Stimulated activated CD8-positive, alpha-beta memory T cell treated with anti-CD3 and anti-CD28 coated beads, Interleukin-15, amount 100 ng/mL, for 48 hours (primary cell): ENCODE measurements at places on chromosomes 2 and 18.

- no peak for DNase-seq
Measured at GRCh38 chr2:219404954-219405353, 13.2 kb upstream of the DES start.

DNA sequence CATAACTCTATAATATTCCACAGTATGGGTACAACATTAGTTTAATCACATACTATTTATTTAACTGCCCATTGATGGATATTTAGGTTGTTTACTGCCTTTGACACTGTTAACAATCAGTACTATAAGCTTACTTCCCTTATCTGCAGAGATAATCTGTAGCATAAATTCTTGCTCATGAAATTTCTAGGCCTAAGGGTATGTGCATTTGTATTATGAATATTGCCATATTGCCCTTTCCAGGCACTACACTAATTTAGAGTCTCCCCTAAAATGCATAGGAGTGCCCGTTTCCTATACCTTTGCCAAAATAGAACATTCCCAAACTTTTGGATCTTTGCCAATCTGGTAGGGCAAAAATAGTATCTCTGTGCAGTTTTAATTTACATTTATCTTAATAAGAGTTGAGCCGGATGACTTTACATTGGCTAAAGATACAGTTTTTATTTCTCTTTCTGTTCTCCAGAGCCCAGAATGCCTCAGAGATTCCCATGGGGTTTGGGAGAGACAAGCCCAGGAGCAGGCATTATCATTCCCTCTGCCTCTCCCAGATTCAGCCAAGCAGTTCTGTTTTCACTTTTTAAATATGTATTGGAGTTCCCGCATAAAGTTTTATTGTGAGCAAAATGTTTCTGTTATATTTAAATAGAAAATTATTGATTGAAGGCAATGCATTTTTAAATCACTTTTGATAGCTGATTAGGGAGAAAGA, 102.8 kb downstream of the CAPN13 start:
- DNase-seq = no peak

GRCh38 chr2:204790076-204790475, 244.8 kb downstream of the PARD3B start:
- no peak for DNase-seq

- no peak for DNase-seq
Measured at GRCh38 chr2:45820048-45820447, 168.6 kb downstream of the PRKCE start.

GRCh38 chr2:169569948-169570347, 3.7 kb downstream of the FASTKD1 start:
- no peak for DNase-seq

GRCh38 chr2:146119586-146119985, 1599.7 kb upstream of the ZEB2 start:
- no peak for DNase-seq

GRCh38 chr18:35491700-35492077, 6.1 kb downstream of the INO80C start:
- no peak for DNase-seq

GRCh38 chr2:196125596-196125995, 45.8 kb downstream of the STK17B start:
- DNase-seq = no peak

DNA sequence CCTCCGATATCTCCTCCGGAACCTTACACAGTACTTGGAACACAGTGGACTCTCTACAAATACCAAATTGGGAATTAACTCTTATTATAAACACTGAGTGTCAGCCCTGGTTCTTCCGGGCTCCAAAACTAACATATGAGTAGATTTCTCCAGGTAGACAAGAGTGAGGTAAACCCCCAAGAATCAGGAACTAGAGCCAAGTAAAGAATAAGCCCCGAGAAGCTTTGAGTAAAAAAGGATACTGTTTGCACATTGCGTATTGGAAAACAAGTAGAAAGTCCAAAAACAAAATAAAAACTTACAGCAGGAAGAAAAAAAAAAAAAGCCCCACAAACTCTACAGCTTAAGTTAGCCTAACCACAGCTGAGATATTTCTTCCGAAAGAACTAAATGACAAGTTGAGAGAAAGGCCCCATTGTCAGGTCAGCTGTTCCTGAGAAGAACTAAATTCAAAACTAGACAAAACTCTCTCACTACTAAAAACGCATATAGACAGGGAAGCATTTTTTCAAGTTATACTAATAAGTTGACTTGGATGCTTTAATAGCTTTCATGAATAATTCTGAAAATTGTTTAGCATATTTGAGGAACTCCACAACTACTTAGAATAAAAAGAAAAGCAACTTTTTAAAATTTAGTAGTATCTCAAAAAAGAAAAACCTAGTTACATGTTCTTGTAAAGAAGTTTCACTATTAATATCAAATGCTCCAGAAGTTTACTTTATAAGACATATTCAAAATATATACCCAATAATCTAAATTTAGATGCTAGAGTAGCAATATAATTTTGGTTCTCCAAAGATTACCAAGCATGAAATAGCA, 4.3 kb upstream of the HAAO start:
- no peak for DNase-seq

DNA sequence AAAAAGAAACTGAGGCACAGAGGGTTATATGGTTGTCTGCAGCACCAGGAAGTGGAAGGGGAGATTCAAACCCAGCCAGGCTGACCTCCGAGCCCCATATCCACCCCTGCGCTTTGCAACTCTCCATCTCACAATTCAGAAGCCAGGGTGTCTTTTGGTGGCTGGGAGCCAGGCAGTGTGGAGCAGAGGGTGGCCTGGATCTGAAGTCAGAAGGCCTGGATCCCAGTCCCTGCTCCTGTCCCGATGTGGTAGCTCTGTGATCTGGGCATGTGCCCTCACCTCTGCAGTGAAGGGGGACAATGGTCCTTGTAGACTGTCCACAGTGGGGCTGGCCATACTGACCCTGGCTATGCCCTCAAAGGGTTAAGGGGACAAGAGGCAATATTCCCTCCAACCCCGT, 57.0 kb downstream of the CIB4 start:
- DNase-seq = no peak

DNA sequence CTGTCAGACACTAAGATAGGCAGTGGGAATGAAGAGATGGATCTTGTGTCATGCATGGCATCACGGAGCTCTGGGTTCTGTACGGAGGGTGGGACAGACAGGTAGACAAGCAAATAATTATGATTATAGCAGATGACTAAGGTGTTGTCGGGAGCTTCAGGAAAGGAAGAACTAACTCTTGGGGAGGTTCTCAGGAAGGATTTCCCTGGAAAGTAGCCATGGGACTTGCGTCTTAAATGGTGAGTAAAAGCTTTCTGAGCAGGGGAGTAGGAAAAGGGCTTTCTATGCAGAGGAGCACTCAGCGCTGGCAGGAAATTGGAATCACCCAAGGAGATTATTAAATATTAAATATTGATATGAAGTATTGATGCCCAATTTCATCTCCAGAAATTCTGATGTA, 35.5 kb downstream of the ATOH8 start:
- no peak for DNase-seq

GRCh38 chr2:100017633-100018032, 124.8 kb downstream of the AFF3 start:
- DNase-seq = no peak

DNA sequence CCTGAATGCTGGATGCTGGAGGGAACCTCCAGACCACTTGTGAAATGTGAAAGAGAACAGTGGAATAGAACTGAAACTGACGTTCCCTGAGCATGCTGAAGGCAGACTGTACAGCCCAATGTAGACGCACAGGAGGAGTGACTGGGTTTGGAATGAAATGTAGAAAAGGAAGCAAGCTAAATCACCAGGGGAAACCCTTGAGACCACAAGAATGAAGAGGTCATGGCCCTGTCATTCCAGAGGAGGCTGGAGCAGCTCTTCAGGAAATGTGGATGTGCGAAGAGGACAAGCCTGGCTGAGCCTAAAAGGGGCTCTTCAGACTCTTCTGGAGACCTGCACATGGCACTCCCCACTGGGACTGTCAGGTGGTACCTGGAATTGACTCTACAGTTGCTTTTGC, 118.5 kb upstream of the ALPP start:
- DNase-seq = no peak

GRCh38 chr2:232349946-232350635, 28.5 kb upstream of the ALPP start:
- no peak for DNase-seq

DNA sequence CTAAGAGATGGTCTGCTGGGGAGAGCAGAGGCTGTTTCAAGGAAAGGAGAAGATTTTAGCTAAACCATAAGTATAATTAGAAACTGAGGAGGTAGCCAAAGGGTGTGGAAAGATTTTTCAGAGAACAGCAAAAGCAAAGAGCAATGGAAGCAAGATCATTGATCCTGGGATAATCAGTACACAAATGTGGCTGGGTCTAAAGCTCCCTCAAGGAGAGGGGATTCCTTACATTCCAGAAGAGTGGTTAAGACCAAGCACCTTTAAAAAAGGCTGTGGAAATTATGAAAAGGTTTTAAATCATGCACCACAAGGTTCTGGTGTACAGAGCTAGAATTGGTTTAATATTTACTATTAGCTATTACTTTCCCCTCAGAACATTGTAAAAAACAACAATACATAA, 246.0 kb upstream of the UBE2E3 start:
- DNase-seq = no peak

DNA sequence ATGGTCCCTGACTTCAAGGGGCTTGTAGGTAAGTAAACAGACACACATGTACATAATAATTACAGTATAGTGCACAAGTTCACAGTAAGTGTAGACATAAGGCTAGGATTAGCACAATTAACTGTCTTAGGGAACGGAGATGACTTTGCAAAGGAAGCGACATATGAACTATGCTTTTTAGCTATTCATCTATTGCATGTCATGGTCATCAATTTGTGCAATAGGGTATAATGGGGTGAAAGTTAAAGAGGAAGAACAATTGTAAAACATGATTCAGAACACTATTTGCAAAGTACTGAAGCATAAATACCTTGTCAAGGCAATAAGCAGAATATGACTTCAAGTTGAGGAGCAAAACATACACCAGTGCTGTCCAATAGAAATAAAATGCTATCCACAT, 112.3 kb upstream of the SLC8A1 start:
- DNase-seq = no peak

DNA sequence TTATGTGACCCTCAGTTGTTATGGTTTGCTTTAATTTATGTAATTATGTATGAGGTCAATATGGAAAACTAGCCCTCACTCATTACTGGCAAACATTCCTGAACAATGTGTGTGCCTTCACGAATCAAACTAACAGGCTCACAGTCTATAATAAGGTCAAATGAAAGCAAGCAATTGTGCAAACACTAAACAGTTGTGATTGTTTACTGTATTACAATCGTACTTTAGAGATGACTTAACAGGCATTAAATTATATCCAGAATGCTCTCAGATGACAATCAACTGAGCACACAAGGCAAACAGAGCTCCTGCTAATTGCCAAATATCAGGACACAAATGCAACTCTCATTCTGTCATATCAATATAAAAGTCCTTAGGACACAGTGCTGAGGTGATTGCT, 29.5 kb downstream of the COL5A2 start:
- DNase-seq = no peak

GRCh38 chr2:26805241-26805676, 19.4 kb downstream of the CENPA start:
- DNase-seq = no peak

GRCh38 chr2:166233244-166233643, 105.4 kb upstream of the SCN1A start:
- DNase-seq = no peak

GRCh38 chr2:48548840-48549239, 18.9 kb downstream of the STON1 start:
- DNase-seq = no peak

GRCh38 chr2:5190023-5190422, 502.2 kb upstream of the SOX11 start:
- DNase-seq = no peak

GRCh38 chr2:77831471-77831870, 309.3 kb upstream of the LRRTM4 start:
- no peak for DNase-seq

- no peak for DNase-seq
Measured at GRCh38 chr18:8381821-8382459, 227.3 kb upstream of the RAB12 start.

GRCh38 chr2:43071599-43072550, 154.5 kb downstream of the ZFP36L2 start:
- no peak for DNase-seq

GRCh38 chr2:240629968-240630770, 4.9 kb downstream of the GPR35 start:
- DNase-seq = no peak

- no peak for DNase-seq
Measured at GRCh38 chr18:741931-742512, 29.6 kb upstream of the ENOSF1 start.

DNA sequence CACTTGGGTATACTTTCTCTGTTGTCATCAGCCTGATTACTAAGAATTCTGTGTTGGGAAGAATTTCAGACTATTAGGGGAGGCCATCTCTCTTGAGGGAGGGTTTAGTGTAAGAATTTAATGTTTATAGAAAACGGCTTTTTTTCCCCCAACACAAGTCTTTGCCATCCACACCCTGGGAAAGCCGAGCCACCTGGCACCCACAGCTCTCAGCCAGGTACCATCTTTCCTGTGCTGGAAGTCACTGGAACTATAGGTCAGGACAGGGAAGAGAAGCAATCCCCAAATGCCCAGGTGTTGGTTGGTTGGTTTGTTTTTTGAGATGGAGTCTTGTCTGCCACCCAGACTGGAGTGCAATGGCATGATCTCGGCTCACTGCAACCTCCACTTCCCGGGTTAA, 155.1 kb downstream of the SMAD7 start:
- no peak for DNase-seq

DNA sequence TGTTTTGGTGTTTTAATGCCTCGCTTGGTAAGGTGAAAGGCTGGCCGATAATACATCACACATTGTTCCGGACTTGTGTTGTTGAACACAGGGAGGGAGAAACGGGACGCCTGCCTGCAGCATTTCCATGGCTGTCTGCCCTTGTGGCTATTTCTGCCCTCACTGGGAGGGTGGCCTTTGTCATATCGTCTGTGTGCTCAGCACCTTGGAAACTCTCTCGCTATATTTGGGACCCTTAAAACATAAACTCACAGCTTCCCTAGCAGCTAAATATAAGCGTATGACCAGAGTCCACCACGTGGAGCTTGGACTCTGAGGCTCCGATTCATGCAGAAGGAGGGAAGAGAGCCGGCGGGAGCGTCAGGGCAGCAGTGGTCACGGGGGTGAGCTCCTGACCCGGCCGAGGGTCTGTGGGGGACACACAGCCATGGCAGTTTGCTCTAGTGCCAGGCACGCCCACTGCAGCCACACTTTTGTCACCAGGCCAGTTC, 111.7 kb downstream of the SH3BP4 start:
- no peak for DNase-seq

DNA sequence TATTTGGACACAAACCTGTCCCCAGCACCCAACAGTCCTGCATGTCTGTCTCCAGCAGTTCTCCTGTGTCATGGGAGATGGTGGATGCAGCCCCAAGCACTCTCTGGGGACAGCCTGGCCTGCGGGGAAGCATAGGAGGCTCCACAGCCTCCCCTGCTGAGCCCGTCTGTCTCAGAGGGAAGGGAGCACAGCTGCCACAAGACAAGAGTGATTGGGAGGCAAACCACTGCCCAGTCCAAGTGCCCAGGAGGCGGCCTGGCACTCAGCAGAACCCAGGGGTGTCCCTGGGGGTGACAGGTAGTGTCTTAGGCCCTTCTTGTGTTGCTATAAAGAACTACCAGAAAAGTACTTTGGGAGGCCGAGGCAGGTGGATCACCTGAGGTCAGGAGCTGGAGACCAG, 211.2 kb upstream of the MYT1L start:
- no peak for DNase-seq

GRCh38 chr2:156841321-156841720, 405.1 kb downstream of the GPD2 start:
- no peak for DNase-seq
